ENCODE measurements at places on chromosomes 12 and 14.
A peak's percentile ranks its signal among the peaks of the same experiment; 100 is the strongest.

GRCh38 chr14:99981806-99982205 is 83.4 kb upstream of the EVL start:
- no peak for ATAC-seq

- no peak for ATAC-seq
These were observed 30.6 kb downstream of the TMEM132D start for GRCh38 chr12:129873111-129873832.

GRCh38 chr14:101217616-101218371 is 314.3 kb upstream of the RTL1 start:
- no peak for ATAC-seq

GRCh38 chr14:42192738-42193653 is 586.3 kb downstream of the LRFN5 start:
- ATAC-seq = peak; percentile 37

DNA sequence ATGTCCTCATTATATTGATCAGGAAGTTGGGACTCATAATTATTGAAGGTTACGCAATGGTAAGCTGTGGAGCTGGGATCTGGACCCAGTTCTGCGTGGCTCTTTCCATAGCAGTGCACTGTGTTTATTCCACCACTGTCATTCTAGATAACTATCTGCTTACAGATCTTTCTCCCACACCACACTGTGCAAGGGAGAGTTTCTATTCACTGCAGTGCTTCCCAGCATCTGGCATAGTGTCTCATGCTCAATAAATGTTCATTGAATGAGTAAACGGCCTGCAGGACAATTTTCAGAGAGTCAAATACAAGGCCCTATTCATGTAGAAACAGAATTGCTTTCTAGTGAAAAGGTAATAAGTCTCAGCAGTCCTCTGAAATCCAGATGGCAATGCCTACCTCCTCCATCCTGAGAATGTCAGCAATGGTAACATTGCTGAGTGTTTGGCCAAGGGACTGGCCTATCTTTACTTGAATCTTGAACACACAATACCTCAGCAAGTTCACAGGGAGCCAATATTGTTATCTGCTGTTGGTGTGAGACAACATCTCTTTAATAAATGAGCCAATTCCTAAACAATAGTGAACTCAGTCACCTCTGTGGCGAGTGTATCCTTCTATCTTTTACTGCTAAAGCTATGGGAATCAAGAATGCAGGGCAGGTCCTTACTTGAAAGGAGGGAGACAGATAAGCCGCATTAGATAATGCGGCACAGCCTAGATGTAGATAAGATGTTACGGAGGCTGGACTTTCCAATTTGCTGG is 332.4 kb upstream of the PRICKLE1 start:
- no peak for ATAC-seq

DNA sequence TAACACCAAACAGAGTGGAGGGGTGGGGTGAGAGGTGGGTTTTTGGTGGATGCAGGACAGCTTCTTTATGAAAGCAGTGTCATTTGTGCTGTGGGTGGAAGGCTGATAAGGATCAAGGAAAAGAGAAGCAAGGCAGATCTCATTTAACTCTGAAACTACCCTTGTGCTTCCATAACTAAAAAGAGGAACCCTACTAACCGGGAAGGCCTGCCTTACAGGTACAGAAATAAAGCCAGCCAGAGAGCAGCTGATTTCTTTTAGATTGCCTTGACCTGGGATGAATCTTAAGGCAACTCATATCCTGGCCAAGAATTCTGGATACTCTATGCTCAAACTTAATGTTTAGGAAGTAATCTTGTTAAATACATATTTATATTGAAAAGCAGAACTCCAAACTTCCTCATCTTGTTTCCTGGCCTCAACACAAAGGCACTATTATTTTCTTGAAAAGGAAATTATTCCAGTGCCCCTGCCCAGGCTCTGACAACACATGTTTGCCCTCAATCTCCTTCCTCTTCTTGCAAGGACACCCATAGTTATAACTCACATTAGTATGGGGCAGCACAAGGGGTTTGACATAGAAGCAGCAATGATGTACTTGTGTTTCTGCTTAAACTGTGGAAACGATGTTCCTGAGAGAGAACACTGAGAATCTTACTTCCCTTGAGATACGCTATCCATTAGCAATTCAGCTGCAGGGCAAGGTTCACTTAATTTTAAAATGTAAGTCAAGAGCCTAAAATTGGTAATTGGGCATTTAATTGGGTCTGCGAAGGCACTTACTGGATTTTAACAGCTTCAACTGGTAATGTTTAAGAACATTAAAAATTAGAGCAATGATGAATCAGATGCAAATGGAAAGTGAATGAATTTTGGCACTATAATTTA is 173.7 kb downstream of the STXBP6 start:
- no peak for ATAC-seq

GRCh38 chr14:76057914-76058313 is 72.4 kb downstream of the IFT43 start:
- no peak for ATAC-seq

All from esophagus mucosa (tissue), 1 donor.